NCI-H526 (cell line): ENCODE measurements at places on chromosomes 16 and 17.

DNA sequence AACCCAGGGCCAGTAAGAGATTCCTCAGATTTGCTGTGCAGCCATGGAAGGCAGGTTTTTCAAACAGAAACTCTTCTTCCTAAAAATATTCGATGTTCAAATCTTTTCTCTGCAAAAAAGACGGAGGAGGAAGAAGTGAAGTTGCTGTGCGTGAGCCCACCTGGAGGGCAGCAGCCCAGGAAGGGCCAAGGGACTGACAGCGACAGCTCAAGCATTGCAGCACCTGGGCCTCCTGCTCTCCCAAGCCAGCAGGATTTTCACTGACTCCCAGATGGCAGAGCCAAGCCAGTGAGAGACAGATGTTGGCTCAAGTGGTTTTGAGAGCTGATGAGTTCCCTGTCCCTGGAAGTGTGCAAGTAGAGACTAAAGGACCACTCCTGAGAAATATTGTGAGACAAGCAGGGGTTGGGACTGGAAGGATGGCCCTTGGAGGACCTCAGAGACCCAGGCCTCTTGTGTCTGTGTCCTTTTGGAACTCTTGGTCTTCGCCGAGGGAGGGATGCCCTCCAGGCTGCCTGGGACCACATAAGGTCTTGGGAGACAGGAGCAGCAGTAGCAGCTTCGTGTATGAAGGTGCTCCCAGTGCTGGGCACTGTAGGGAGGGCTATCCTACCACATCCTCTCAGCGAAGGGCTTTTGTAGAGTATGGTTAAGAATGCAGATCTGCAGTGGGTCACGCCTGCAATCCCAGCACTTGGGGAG, 29.3 kb upstream of the TNFRSF13B start:
- DNase-seq = no peak

GRCh38 chr16:8923199-8923598, 40.5 kb downstream of the USP7 start:
- no peak for DNase-seq

DNA sequence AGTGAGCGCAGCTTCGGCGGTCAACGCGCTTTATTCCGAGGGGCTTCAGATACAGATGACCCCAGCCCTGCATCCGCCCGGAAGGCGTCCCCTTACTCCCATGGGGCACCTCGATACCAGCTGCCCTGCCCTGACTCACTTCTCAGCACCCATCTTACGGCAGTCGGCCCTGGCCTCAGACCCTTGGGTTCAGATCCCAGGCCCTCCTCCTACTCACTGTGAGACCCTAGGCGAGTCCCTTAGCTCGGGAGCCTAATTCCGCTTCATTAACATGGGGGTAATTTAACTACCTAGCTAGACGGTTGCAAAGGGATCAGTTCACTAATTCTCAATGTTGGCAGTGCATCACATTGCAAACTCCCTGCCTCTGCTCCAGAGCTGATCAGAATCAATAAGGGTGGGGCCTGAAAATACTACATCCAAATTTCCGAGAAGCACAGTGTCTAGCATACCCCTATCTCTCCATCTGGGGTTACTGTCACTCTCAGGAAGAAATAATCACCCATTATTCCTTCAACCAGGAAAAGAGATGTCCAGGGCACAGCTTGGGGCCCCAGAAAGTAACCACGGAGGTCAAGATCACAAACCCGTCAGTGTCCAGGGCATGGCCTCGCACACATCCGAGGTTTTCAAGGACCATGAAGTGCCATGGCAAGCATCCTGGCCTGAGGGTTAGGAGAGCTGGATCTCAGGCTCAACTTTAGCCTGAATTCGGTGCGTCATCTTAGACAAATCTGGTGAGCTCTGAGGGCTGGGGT, 415 bp upstream of the FLOT2 start:
- DNase-seq = no peak

- DNase-seq = no peak
These were observed 42.5 kb downstream of the ARHGAP17 start for GRCh38 chr16:24972608-24973220.

- no peak for DNase-seq
These were observed 29.9 kb downstream of the ACTG1 start for GRCh38 chr17:81482673-81483072.

DNA sequence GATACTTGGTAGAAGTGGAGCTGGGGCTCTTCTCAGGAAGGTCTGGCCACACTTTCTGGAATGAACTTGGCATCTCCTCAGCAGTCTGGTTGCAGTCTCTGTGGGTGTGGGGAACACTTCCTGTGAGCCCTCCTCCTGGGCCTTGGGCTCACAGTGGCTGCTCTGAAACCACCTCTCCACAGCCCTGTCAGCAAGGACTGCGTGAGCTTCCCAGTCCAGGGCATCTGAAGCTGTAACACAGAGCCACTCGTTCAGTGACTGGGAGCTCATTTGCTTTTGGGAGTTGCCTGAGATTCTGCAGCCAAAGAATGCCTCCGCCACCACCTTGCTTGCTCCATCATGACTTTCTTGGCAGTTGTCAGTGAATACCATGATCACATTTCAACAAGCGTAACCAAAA, 60.0 kb downstream of the CLEC16A start:
- no peak for DNase-seq
